ENCODE measurements at places on chromosomes 2 and 18.

GRCh38 chr2:176187200-176187898 lies 1.1 kb upstream of the HOXD1 start:
- no peak for DNase-seq

DNA sequence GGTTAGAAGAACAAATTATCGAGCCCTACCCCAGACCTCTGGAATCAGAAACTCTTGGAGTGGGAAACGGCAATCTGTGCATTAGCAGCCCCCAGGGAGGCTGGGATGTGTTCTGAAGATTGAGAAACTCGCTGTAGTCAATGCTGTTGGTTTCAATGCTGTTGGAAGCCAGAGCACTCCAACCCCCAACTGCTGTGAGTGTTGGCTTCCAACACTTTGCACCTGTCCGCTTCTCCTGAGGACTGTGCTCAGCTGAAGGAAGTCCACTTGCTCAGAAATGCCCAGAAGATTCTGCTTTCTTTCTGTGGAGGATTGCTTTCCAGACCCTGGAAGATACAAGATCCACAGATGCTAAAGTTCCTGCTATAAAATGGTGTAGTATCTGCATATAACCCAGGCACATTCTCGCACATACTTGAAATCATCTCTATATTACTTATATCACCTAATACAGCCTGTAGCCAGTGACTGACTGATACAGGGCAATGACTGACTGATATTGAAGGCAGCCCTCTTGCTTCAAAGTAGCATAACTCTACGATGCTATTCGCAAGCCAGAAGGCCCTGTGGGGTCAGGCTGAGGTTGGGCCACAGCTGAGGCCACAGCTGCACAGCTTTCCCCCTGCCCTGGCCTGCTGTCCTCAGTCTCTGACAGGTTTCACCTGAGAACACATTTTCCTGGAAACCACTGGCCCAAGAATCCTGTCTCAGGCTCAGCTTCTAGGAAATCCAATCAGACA lies 757.7 kb upstream of the ID2 start:
- no peak for DNase-seq

GRCh38 chr2:196980473-196980872 lies 54.0 kb upstream of the PGAP1 start:
- no peak for DNase-seq

- DNase-seq, result no peak
Measured at GRCh38 chr2:187056416-187057334, 207.7 kb upstream of the ZSWIM2 start.

GRCh38 chr2:234179031-234179363 lies 128.5 kb downstream of the SPP2 start:
- DNase-seq, result no peak

DNA sequence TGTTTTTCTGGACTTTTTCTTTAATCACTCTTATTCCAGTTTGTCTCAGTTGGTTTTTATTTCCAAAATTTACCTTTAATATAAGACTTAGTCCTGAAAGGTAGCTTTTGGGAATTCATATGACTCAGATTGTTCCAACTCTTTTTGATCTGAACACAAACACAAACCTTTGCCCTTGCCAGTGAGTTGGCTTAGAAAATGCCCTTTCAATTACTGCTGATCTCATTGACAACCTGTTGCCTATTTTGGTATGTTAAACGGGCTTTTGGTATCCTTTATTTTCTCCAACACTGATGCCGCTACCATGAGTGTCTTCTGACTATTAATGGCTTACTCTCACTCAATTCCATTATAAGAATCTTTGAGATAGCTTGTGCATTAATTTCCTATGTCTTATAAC lies 143.4 kb downstream of the GULP1 start:
- DNase-seq, result no peak

- no peak for DNase-seq
Measured at GRCh38 chr18:13445241-13445897, 226.8 kb downstream of the LDLRAD4 start.

DNA sequence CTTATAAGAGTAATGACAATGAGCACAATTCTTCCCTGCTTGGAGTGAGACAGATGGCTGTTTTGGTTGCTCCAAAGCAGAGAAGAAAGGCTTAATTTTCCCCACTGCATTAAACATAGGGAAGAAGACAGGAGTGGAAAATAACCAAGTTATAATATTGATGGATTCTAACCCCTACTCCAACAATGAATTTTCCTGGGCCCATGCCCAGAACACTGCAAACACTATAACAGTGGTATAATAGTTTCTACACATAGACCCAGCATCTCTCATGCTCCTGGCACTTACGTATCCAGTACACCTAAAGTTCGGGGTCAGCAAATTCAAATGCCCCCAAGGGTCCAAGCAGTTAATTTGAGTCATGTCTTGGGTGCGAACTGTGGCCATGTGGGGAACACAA lies 613.4 kb downstream of the PLCL1 start:
- no peak for DNase-seq

DNA sequence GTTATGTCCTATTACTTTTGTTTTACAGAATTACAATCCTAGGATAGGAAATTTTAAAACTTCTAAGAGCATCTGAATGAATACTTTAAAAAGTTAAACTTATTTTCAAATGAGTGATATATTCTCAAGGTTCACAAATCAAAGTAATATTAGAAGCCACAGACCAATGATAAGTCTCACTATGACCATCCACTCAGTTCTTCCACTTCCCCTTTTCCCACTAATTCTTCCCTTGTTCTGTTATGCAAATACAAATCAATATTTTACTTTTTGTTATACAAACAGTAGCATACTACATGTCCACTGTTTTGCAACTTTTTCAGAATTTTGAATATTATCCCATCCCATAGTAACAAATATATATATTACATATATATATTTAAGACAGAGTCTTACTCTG lies 20.2 kb downstream of the USP37 start:
- no peak for DNase-seq

DNA sequence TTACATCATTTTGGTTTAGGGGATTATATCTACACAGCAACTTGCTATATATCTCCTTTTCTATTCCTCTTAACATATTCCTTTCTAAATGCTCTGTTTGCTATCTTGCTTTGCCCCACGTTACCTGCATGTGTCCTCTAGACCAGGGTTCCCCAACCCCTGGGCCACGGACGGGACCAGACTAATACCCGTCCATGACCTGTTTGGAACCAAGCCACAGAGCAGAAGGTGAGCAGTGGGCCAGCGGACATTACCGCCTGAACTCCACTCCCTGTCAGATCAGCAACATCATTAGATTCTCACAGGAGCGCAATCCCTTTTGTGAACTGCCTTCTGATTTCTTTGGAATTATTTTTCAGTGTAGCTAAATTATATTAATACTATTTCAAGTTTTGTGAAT lies 66.7 kb downstream of the KCMF1 start:
- DNase-seq, result no peak

DNA sequence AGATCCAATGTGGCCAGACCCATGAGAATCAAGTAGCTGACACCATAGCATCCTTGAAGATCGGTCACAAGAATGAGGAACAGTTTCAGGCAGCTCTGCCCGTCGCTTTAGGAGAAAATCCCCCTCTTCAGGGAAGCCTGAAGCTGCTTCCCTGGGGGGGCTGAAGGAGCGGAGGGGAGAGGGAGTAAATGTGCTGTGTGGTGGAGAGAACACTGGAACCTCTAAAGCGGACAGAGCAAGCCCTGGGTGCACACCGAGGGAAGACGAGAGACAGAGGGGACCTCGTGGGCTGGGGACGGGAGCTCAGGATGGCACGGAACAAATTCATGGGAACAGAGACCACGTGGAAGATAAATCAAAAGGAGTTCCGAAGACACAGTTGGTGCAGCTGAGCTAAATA lies 154.3 kb downstream of the NDUFA10 start:
- DNase-seq, result no peak

GRCh38 chr2:54429054-54429453 lies 27.1 kb upstream of the SPTBN1 start:
- DNase-seq, result no peak

DNA sequence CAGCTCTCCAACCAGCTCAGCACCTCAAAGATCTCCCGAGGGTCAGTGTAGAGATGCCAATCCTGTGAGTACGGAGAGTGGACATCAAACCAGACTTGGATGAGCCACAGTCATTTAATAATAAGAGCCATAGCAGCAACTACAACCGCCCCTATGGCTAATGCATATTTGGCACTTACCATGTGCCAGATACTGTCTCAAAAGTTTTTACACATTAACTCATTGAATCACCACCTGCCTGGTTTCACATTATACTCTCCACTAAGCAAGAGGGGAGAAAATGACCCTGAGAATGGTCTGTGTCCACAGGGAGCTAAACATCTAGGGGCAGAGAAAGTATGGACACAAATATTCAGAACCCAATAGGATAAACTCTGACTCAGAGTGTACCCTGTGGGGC lies 2.6 kb downstream of the CNPPD1 start:
- no peak for DNase-seq

GRCh38 chr2:66463206-66463755 lies 28.4 kb downstream of the MEIS1 start:
- no peak for DNase-seq

- no peak for DNase-seq
Measured at GRCh38 chr2:145631561-145631960, 1111.6 kb upstream of the ZEB2 start.

- no peak for DNase-seq
Measured at GRCh38 chr2:213934560-213934959, 476.3 kb upstream of the VWC2L start.

- no peak for DNase-seq
Measured at GRCh38 chr2:23019476-23019875, 365.5 kb upstream of the KLHL29 start.

- no peak for DNase-seq
Measured at GRCh38 chr2:84257831-84258230, 201.2 kb downstream of the SUCLG1 start.

- DNase-seq, result peak; percentile 89
Measured at GRCh38 chr2:24360050-24360962, at the start of gene ITSN2. Gene ITSN2 (minus strand): TSS chr2:24360536. CDS start chr2:24328082, 32,454 bp downstream.

- DNase-seq, result no peak
Measured at GRCh38 chr2:161625314-161625919, 1.2 kb downstream of the SLC4A10 start.

GRCh38 chr2:210762604-210763588 lies 206.5 kb downstream of the CPS1 start:
- no peak for DNase-seq

DNA sequence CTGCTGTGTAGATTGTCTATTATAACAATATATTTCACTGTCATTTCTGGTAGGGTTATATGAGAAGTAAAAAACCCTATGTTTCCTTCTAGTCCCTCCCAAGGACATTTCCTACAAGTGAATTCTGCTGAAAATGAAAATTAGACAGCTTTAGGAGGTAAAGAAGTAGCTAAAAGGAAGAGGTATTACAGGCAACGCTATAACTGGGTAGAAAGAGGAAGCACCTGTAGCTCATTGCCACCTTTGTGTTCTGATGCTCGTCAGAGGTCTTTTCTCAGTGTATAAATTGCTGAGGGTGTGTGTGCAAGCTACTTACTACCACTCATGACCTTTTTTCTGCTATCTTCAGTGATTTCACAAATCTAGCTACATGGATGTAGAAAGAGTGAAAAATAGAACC lies 1.4 kb downstream of the DNAJC10 start:
- no peak for DNase-seq

DNA sequence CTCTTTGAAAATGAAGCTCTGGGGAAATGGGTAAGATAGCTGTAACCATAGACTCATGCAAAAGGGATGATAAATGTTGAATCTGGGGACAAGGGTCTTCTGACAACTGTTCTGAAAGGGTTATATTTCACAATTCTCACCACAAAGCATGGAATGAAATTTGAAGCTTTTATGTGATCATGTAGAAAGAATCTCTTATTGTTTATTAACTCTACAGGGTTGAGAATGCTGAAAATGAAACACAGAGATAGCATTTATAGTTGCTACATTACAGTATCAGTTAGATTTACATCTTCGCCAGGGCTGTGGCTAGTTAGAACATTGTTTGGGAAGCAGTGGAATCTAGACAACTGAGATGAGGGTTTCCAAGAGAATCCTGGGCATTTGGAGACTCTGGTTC lies 97.4 kb upstream of the LHCGR start:
- DNase-seq, result peak; percentile 28

DNA sequence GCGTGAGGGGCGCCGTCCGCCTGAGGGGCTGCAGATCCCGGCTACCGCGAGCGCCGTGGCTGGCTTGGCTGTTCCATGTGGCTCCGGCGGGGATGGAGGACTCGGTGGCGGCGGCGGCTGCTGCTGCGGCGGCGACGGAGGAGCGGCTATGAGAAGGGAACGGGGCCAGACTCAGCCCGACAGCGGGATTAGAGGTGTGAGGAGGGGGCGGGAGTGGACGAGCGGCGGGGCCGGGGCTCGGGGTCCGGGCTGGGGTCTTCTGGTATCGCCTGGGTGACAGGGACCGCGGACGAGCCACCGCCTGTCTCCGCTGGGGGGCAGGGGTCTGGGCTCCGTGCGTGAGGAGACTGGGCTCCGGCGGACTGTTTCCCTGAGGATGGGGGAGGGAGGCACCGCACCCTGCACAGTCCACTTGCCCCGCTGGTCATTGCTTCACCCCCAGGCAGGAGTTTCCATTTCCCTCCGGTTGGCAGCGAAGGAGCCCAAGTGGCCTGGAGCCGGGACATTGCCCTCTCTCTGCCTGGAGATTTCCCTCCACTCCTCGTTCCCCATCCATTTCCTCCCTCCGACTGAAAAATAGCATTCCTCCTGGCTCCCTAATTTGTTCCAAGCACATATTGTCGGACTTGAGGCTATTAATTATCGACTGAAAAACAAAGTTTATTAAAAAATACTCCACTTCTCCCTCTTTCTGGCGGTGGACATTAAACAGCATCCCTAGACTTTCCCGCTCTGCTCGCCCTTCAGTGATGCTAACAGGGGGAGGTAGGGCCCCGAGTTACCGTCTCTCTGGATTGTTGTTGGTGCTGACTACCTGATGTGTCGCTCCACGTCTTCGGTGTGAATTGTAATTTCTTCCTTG lies 577 bp downstream of the EHBP1 start:
- peak; percentile 69 for DNase-seq

- DNase-seq, result no peak
Measured at GRCh38 chr2:72149556-72150156, 2.0 kb upstream of the CYP26B1 start.

GRCh38 chr2:89851583-89851905 lies 1160.1 kb downstream of the RPIA start:
- no peak for DNase-seq

- no peak for DNase-seq
Measured at GRCh38 chr2:113765276-113765675, 8.8 kb upstream of the SLC35F5 start.

- no peak for DNase-seq
Measured at GRCh38 chr2:25955036-25955435, 27.3 kb downstream of the KIF3C start.

GRCh38 chr18:74114116-74114515 lies 33.5 kb downstream of the FBXO15 start:
- no peak for DNase-seq

DNA sequence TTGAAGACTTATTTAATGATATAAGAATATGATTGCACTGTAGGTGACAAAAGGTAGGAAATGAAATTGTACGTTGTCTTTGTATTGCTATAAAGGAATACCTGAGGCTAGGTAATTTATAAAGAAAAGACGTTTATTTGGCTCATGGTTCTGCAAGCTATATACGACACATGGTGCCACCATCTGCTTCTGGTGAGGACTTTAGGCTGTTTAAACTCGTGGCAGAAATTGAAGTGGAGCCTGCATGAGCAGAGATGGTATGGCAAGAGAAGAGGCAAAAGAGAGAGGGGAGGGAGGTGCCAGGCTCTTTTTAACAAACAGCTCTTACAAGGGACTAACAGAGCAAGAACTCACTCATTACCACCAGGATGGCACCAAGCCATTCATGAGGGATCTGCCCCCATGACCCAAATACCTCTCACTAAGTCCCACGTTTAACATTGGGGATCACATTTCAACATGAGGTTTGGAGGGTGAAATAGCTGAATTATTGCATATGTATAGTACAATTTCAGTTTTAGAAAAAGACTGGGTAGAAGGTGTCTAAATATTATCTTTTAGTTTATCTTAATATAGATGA lies 86.8 kb downstream of the GULP1 start:
- DNase-seq, result no peak

GRCh38 chr2:54638103-54638502 lies 85.4 kb upstream of the EML6 start:
- no peak for DNase-seq

Measured in AG08396 (cell line).